Osteoblast (primary cell): ENCODE measurements at places on chromosomes 2 and 18. TPM values are rescaled to one million over a fixed set of nuclear protein-coding genes. Genes with fewer than 3 reads are reported as not detected.

GPR75 gene
- 1.8 and 2.2 TPM in 2 replicates for total RNA-seq

ADCY3 gene
- total RNA-seq, result 47.4 and 52.2 TPM in 2 replicates

KHK gene
- 0.29 and 0.36 TPM in 2 replicates for total RNA-seq

POTEC gene
- total RNA-seq, result 0.29 and 0.36 TPM in 2 replicates

MARCHF4 gene
- total RNA-seq, result 0.72 and 1.5 TPM in 2 replicates

CD302 gene
- total RNA-seq, result 14.5 and 18.9 TPM in 2 replicates

SYT4 gene
- total RNA-seq, result not detected in 2 replicates

SULT1C2 gene
- 0.36 and 1.2 TPM in 2 replicates for total RNA-seq

- H3K27me3 ChIP-seq, result no peaks in the 10 kb centered on the region
- peaks cover 2% of the 10 kb centered on the region for H3K36me3 ChIP-seq
- H3K4me1 ChIP-seq, result peaks cover 41% of the 10 kb centered on the region
These were observed 65.6 kb downstream of the ODC1 start for GRCh38 chr2:10382354-10383061.

GRCh38 chr18:853471-853870 is 41.4 kb upstream of the YES1 start:
- H3K27me3 ChIP-seq, result no peaks in the 10 kb centered on the region
- DNase-seq, result no peak
- no peaks in the 10 kb centered on the region for H3K36me3 ChIP-seq
- no peak overlapping the region for H3K4me3 ChIP-seq

DNA sequence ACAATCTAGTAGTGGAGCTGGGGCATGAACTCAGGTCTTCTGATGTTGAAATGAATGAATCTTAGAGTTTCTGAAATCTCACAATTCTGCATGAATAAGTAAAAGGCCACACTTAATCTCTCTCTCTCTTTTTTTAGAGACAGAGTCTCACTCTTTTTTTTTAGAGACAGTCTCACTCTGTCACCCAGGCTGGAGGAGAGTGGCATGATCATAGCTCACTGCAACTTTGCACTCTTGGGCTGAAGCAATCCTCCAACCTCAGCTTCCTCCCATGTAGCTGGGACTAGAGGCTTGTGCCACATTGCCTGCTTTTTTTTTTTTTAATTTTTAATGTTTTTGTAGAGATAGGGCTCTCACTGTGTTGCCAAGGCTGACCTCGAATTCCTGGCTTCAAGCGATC is 68.9 kb upstream of the THOC1 start:
- H3K27me3 ChIP-seq, result no peaks in the 10 kb centered on the region
- H3K4me1 ChIP-seq, result peaks cover 5% of the 10 kb centered on the region
- H3K4me3 ChIP-seq, result no peak overlapping the region
- peaks cover 5% of the 10 kb centered on the region for H3K36me3 ChIP-seq
- DNase-seq, result no peak

GRCh38 chr2:42336361-42336965 is 24.6 kb downstream of the COX7A2L start:
- DNase-seq, result no peak
- peaks cover 2% of the 10 kb centered on the region for H3K4me1 ChIP-seq
- H3K27me3 ChIP-seq, result no peaks in the 10 kb centered on the region
- no peak overlapping the region for H3K27ac ChIP-seq
- peaks cover 63% of the 10 kb centered on the region for H3K36me3 ChIP-seq

DNA sequence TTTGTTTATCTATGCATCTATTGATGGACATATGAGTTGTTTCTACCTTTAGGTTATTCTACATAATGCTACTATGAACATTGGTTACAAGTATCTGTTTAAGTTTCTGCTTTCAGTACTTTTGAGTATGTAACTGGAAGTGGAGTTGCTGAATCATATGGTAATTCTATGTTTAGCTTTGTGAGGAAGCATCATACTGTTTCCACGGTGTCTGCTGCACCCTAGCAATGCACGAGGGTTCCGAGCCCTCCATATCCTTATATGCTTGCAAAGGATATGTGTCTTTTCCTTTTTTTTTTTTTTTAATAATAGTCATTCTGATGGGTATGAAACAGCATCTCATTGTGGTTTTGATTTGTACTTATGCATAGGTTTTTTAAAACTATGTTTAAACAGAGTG is 83.7 kb downstream of the FMNL2 start:
- H3K4me3 ChIP-seq, result no peak overlapping the region
- H3K36me3 ChIP-seq, result no peaks in the 10 kb centered on the region
- no peaks in the 10 kb centered on the region for H3K27me3 ChIP-seq
- H3K4me1 ChIP-seq, result peaks cover 42% of the 10 kb centered on the region

DNA sequence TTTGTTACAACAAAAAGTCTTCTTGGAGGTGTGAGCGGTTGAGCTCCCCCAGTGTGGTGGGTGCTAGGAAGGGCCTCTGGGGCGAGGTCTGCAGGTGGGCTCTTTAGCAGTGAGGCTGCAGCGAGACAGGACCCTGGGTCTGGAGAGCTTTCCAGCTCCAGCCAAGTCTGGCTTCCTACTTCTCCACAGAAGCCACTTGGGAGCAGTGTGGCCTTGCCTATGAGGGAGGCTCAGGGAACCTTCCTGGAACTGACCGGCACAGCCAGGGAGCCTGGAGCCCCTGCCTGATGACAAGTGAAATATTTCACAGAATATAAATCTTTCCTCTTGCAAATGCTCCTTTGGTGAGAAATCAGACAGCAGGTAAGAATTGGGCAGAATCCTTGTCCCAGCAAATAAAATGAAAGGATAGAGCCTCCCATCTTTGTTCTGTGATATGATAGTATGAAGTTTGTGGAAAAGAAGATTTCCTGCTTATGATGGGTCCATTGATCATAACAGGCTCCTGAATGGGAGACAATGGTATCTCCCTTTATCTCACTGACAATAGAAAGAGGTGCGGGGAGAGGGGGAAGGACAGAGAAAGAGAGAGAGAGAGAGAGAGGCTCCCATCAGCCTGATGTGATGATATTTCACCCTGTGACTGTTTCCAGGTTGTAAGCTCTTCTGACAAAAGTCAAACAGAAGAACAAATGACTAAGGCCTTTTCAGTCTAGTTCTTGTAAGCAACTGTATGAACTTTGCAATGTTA is 289.8 kb upstream of the SPRED2 start:
- H3K27me3 ChIP-seq, result no peaks in the 10 kb centered on the region
- no peaks in the 10 kb centered on the region for H3K4me1 ChIP-seq
- no peak for DNase-seq
- no peaks in the 10 kb centered on the region for H3K36me3 ChIP-seq

DNA sequence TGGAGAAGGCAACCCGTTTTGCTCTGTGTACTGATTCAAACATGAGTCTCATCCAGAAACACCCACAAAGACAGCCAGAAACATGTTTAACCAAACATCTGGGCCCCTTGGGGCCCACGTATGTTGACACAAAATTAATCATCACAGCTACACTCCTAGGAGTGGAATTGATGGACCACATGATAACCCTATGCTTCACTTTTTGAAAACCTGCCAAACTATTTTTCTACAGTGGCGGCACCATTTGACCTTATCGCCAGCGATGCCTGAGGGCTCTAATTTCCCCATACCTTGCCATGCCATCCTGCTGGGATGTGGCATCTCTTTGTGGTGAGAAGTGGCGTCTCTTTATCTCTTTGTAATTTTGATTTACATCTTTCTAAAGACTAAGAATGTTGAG is 38.5 kb downstream of the PSMG2 start:
- no peaks in the 10 kb centered on the region for H3K27me3 ChIP-seq
- peaks cover 24% of the 10 kb centered on the region for H3K4me1 ChIP-seq
- H3K4me3 ChIP-seq, result no peak overlapping the region

GRCh38 chr2:71811157-71811556 is 336.5 kb downstream of the CYP26B1 start:
- peaks cover 20% of the 10 kb centered on the region for H3K27me3 ChIP-seq
- no peaks in the 10 kb centered on the region for H3K36me3 ChIP-seq
- H3K4me3 ChIP-seq, result no peak overlapping the region
- no peaks in the 10 kb centered on the region for H3K4me1 ChIP-seq

DNA sequence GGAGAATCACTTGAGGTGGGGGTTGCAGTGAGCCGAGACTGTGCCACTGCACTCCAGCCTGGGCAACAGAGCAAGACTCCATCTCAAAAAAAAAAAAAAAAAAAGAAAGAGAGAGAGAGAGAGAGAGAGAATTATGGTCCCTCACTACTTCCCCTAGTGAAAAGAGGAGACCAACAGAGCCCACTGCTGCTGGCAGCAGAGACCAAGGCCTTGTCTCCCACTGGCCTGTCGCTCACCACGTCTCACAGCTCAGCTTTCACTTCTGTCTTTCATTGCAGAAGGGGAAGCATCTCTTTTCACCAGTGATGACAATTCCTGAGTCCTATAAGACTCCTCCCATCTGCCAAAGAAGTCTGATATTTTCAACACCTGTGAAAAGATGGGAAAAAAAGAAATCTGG is 81.3 kb downstream of the CLHC1 start:
- no peak for DNase-seq
- H3K27me3 ChIP-seq, result no peaks in the 10 kb centered on the region
- no peak overlapping the region for H3K27ac ChIP-seq
- no peaks in the 10 kb centered on the region for H3K36me3 ChIP-seq
- no peak overlapping the region for H3K4me3 ChIP-seq
- H3K4me1 ChIP-seq, result peaks cover 32% of the 10 kb centered on the region

DNA sequence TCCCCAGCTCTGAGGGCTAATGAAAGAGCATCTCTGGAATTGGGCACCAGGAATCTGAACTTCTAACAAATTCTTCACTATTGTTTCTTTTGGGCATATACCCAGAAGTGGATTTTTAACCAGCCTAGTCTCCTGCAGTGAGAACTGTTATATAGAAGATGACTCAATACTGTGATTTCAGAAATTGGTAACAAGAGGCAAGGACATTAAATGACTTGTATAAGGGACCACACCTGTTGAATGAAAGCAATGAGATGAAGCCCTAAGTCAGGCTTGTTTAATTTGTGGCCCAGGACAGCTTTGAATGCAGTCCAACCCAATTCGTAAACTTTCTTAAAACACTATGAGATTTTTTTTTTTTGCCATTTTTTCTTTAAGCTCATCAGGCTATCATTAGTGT is 57.9 kb downstream of the EPC2 start:
- H3K27ac ChIP-seq, result no peak overlapping the region
- no peaks in the 10 kb centered on the region for H3K4me1 ChIP-seq
- no peak for DNase-seq
- no peak overlapping the region for H3K4me3 ChIP-seq
- peaks cover 6% of the 10 kb centered on the region for H3K36me3 ChIP-seq

GRCh38 chr2:35973737-35974132 is 381.8 kb upstream of the CRIM1 start:
- no peaks in the 10 kb centered on the region for H3K27me3 ChIP-seq
- no peaks in the 10 kb centered on the region for H3K4me1 ChIP-seq
- no peaks in the 10 kb centered on the region for H3K36me3 ChIP-seq
- no peak for DNase-seq
- no peak overlapping the region for H3K4me3 ChIP-seq

- H3K4me1 ChIP-seq, result no peaks in the 10 kb centered on the region
- H3K27me3 ChIP-seq, result no peaks in the 10 kb centered on the region
- DNase-seq, result peak; percentile 75
- H3K4me3 ChIP-seq, result no peak overlapping the region
- H3K36me3 ChIP-seq, result no peaks in the 10 kb centered on the region
- H3K27ac ChIP-seq, result no peak overlapping the region
These were observed 246.4 kb upstream of the PXDN start for GRCh38 chr2:1990724-1991123.

GRCh38 chr2:142545036-142545435 is 332.4 kb upstream of the KYNU start:
- H3K27ac ChIP-seq, result no peak overlapping the region
- no peak overlapping the region for H3K4me3 ChIP-seq
- no peaks in the 10 kb centered on the region for H3K36me3 ChIP-seq

- no peak for DNase-seq
- no peaks in the 10 kb centered on the region for H3K36me3 ChIP-seq
- H3K4me1 ChIP-seq, result no peaks in the 10 kb centered on the region
- H3K27me3 ChIP-seq, result no peaks in the 10 kb centered on the region
- no peak overlapping the region for H3K27ac ChIP-seq
These were observed 67.3 kb upstream of the SALL3 start for GRCh38 chr18:78912336-78912735.

DNA sequence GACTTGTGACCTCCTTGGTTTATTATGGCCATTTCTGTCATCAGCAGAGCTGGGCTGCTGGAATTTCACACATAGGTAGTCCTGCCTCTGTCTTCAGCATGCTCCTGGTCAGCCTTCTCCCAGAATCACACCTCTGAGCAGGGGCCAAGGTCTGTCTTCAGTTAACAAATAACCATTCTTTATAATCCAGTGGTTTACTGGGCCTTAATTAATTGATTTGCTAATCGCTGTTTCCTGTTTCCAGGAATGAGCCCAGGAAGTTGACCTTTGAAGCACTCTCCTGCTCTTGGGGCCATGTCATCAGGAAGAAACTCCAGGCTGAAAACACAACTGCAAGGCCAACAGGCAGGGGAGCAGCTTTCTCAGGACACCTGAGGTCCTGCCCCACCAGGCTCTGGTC is 278.5 kb downstream of the SRBD1 start:
- H3K4me1 ChIP-seq, result peaks cover 7% of the 10 kb centered on the region
- H3K4me3 ChIP-seq, result no peak overlapping the region
- no peaks in the 10 kb centered on the region for H3K27me3 ChIP-seq
- H3K27ac ChIP-seq, result no peak overlapping the region
- no peaks in the 10 kb centered on the region for H3K36me3 ChIP-seq
- DNase-seq, result no peak

DNA sequence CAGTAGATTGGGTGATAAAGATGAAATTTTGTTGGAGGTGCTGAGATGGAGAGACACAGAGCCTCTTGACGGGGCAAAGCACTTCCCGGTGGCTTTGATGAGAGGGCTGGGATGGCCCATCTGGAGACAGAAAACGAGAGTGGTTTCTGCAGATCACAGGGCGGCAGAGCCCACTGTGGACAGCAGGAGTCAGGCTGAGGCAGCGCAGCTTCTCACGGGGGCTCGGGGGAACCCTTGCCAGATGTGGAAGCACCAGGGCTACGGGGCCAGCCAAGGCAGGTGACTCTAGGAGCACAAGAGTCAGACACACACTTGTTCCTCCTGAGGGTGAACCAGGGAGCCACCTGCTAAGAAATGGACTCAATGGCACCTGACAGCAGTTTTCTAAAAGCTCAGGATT is 78.5 kb downstream of the TPO start:
- H3K27me3 ChIP-seq, result no peaks in the 10 kb centered on the region
- H3K36me3 ChIP-seq, result no peaks in the 10 kb centered on the region
- no peak overlapping the region for H3K4me3 ChIP-seq
- DNase-seq, result peak; percentile 62
- H3K27ac ChIP-seq, result no peak overlapping the region

DNA sequence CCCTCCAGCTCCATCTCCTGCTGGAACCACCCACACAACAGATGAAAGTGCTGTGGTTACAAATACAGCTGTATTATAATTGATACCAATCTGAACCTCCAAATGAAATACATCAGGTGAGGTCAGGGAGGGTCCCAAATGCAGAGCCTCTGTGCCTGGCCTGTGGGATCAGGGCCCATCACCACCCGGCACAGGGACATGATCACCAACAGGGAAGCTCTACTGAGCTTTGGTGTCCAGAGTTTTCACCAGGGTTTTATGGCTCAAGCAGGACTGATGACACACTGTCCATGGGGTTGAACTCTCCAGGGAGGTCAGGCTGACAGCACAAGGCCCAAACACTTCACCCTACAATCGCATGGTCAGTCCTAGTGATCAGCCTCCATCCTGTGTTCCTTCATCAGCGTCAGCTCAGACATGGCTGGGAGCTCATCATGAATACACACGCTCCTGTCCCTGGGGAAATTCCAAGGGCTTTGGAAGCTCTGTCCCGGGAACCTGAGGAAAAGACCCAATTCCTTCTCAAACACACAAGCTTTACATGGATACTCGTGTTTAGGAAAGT is 3.9 kb upstream of the PXDN start:
- DNase-seq, result peak; percentile 65
- H3K36me3 ChIP-seq, result no peaks in the 10 kb centered on the region
- H3K27ac ChIP-seq, result no peak overlapping the region
- no peak overlapping the region for H3K4me3 ChIP-seq
- peaks cover 34% of the 10 kb centered on the region for H3K27me3 ChIP-seq
- H3K4me1 ChIP-seq, result peaks cover 16% of the 10 kb centered on the region
